Activated T-cell treated with anti-CD3 and anti-CD28 coated beads for 1 hour (primary cell): ENCODE measurements at places on chromosomes 7 and 10.

GRCh38 chr10:32411797-32412498, 34.0 kb upstream of the CCDC7 start:
- no peak for DNase-seq

DNA sequence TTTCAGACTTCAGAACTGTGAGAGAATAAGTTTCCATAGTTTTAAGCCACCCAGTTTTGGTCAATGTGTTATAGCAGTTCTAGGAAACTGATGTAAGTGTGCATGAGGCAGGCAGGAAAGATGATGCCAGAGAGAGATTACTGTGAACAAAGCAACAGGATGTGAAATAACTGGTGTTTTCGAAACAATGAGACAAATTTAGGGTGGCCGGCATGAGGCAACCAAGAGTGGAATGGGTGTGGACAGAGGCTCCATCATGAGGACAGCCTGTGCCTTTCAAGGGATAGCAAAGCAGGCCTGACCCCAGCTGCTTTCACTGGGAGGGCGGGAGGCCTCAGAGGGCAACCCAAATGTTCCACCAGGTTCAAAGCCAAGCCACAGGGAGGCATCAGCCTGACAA, 67.3 kb upstream of the UCN3 start:
- DNase-seq = no peak

DNA sequence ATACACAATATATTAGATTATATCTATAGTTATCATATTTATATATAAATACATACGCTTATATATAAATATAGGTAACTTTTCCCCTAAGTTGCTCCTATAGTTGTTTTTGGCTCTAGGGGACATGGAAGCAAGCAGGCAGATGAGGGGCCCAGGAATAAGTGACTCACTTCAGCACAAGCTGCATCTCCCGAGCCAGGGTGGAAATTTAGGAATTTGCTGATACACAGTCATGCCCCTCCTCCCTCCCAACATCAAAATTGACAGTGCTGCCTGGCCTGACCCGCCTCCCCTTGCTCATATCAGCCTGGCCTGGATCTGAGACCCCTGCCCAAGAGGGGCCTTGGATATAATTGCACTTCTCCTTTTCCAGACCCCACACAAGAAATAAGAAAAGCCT, 33.8 kb downstream of the MKI67 start:
- no peak for DNase-seq

- no peak for DNase-seq
These were observed 70.0 kb downstream of the DOCK1 start for GRCh38 chr10:126975221-126975620.

DNA sequence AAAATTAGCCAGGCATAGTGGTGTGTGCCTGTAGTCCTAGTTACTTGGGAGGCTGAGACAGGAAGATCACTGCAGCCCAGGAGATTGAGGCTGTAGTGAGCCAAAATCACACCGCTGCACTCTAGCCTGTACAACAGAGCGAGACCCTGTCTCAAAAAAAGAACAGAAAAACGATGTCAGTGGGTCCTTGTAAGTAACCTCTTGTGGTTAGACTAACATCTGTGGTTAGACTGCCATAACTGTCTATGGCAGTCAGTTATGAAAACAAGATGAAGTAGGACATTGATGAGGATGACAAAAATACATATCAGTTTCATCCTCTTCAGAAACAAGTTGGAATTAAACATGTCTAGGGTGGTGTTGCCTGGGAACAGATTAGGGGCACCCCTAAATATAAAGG, 53.3 kb downstream of the AKAP9 start:
- DNase-seq = no peak

DNA sequence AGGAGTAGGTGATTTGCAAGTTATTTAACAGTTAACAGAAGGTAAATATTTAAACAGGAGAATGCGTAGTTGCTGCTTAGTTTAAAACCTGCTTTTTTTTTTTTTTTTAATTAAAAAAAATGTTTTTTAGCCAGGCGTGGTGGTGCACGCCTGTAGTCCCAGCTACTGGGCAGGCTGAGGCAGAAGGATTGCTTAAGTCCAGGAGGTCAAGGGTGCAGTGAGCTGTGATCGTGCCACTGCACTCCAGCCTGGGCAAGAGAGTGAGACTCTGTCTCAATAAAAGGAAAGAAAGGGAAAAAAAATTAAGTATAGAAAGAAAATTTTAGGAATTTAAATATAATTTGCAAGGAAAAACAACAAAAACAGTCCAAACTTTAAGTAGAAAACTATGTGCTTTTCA, 71.6 kb downstream of the BTRC start:
- DNase-seq = no peak

DNA sequence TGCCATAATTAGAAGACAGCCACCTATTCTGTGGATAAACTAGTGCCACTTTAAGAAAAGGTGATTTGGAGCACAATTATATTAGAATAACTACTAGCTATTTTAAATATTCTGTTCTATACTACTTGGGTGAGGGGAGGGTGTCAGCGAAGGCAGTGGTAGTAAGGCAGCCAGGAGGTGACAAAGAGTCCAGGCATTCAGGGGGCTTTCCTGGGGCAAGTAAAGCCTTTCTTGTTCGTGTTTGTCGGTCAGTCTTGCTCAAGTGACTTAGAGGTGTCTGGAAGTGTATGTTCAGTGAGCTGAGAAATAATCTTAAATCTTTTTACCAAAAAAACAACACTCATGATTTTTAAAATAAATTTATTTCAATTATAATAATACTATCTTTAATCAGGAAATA, 34.4 kb downstream of the ADD3 start:
- DNase-seq = no peak
